Stimulated activated CD4-positive, alpha-beta T cell treated with anti-CD3 and anti-CD28 coated beads, TNF-alpha, amount 100 ng/mL, for 24 hours (primary cell): ENCODE measurements at places on chromosomes 12 and 14.

DNA sequence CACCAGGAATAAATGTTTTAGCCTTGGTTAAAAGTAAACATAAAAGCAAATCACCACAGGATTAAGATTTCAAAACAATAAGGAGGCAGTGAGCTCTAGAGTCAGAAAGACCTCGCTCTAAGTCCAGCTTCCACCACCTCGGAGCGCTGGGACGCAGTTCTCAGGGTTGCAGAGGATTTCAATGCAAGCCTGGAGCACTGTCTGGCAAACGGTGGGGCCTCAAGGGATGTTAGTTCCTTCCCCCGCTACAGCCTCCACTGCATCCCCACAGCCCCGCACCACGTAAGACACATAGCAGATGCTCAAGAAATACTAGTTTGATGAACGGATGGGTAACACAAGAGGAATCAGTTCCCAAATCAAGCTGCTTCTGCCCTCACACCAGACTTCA, 39.3 kb upstream of the TMCC3 start:
- DNase-seq, result no peak

GRCh38 chr14:93525696-93526451, 95.1 kb downstream of the UNC79 start:
- no peak for DNase-seq

GRCh38 chr14:83085136-83085535, 1551.5 kb upstream of the SEL1L start:
- no peak for DNase-seq

GRCh38 chr14:75283162-75283832, 4.7 kb downstream of the FOS start:
- no peak for DNase-seq

- DNase-seq, result no peak
Observed at GRCh38 chr12:40752011-40752410, 59.8 kb downstream of the CNTN1 start.

- no peak for DNase-seq
Observed at GRCh38 chr12:130555221-130555620, 160.9 kb downstream of the RIMBP2 start.

DNA sequence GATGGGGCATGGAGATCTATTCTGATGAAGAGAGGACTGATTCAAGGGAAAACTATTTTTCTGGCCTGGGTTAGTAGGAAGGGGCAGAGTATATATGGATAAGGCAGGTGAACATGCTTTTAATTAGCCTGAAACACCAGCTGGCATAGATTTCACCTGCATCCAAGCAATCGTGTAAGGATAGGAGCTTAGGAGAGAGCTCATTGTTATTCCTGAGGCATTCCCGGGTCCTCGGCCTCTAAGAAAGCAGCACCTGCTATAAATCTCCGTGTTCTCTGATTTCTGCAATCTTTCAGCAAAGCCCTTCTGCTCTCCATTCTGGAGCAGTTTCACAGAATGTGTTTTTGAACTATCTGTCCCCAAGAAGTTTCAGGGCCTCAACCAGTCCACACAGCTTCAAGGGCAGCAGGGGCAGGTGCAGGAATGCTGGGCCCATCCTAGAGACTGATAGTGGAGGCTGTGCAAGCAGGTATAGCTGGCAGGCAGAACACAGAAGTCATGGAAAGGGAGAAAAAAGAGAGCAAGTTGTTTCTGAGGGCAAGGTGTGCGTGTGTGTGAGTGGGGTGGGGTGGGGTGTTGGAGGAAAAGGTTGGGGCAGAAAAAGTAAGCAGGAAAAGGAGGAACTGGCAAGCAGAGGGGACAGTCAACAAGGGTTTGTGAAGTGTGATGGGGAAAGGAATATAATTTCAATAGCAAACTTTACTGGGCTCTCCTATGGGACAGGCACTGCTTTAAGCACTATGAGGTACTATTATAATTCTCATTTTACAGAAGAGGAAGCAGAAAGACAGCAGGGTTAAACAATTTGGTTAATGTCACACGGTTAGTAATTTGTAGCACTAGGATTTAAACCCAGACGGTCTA, 203.7 kb upstream of the SSTR1 start:
- DNase-seq, result no peak

DNA sequence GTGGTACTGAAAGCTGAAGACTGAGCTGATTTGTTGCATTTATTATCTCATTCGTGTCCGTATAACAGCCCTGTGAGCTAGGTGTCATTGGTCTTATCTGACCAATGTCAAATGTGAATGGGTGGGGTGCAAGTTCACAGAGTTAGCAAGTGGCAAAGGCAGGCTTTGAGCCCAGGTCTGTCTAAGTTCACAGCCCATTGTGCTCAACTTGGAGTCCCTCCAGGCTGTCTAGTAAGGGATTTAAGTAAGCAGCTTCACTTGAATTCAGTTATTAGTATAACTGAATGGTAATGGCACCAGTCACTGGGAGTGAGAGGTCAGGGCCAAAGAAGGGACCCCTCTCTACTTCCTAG, 8.5 kb downstream of the C1S start:
- no peak for DNase-seq

- DNase-seq, result peak; percentile 35
Observed at GRCh38 chr12:76890151-76891143, 11.6 kb upstream of the CSRP2 start.

GRCh38 chr12:124248941-124249825, 45.7 kb upstream of the RFLNA start:
- no peak for DNase-seq

DNA sequence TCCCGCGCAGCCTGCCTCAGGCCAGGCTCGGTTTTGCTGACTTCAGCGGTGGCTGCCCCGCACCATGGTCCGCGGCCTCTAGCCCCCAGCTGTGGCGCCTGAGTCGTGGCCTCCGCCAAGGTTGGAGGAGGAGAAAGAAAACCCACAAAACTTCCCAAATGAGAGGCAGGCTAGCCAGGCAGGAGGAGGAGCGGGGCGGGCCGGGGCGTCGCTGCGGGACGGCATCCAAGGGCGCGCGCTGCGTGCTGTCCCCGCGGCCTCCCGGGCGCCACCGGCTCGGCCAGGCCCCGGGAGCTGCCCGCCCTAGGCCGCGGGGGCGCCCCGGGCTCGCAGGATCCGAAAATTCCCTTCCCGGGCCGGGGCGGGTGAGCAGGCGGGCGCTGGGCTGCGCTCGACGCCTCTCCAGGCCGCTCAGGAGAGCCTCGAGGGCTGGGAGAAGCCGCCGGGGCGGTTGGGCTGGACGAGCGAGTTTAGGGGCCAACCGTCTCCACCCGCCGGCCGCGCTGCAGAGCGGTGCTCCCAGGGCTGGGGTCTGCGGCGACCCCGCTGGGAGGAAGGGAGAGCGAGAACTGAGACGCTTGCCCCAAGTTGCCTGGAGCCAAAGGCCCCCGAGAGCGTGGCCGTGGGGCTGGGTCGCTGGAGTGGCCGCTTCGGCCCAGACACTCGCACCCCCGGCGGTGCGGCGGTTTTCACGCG, at the start of gene EFS:
Gene EFS, minus strand, starts transcription at position 137 of the 696 bp plus-strand sequence. CDS start 147 bp downstream, outside the sequence.
- no peak for DNase-seq

GRCh38 chr12:73362666-73363065, 1090.5 kb downstream of the TRHDE start:
- DNase-seq, result no peak

DNA sequence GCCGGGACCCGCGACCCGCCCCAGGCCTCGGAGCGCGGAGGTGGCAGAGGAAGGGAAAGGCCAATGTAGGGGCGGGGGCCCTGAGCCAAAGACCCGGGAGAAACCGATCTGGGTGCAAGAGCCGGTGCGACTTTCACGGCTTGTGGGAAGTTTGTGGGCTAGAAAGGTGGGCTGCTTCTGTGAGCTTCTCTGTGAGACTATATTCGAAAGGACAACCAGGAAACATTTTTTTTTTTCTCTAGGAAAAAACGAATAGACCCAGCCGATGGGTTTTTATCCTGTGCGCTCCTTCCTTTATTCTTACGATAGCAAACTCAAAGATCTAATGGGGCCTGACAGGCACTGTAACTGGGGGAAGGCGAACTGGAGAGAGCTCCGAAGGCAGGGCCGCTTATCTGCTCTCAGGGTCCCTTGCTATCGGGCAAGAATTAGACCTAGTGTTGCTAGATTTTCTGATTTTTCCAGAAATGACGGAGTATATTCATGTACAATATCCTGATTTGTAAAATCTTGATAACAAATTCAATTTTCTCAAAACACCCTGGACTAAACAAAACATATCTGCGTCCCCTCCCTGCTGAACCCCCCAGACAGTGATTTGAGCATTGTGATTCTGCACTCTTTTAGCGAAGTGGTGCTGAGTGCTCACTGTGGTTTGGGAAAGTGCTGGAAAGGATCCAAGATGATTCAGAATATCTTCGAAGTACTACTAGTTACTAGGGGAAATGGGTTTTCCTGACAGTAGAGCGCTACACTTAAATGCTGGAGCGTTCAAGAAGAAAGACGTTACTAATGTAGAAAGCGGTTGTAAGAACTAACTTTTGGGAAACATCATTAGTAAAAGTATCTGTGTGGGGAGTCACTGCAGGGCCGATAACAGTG, 563 bp upstream of the STXBP6 start:
- DNase-seq, result no peak

GRCh38 chr12:51393676-51394545, 2.7 kb upstream of the GALNT6 start:
- no peak for DNase-seq

DNA sequence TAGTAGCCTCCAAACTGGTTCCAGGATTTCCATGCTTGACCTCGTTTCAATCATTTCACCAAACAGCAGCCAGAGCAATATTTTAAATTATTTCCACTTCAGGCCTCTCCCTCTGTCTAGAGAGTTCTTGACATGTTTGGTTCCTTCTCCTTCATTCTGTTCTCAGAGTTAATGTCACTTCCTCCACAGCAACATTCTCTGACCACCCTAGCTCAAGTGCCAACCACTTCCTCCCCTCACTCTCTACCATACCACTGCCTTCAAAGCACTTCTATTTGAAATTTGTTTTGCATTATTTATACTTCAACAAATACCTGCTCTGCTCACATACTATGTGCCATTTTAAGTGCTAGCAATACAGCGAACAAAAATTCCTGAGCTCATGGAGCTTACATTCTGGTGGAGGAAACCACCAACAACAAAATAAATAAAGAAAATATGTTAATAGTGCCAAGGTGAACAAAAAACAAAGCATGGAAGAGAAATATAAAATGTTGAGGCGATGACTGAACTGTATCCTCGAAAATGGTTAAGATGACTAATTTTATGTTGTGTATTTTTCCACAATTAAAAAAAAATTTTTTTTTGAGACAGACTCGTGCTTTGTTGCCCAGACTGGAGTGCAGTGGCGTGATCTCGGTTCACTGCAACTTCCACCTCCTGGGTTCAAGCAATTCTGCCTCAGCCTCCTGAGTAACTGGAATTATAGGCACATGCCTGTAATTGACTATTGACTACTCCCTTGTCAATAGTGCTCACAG, 17.3 kb downstream of the BAZ1A start:
- no peak for DNase-seq

DNA sequence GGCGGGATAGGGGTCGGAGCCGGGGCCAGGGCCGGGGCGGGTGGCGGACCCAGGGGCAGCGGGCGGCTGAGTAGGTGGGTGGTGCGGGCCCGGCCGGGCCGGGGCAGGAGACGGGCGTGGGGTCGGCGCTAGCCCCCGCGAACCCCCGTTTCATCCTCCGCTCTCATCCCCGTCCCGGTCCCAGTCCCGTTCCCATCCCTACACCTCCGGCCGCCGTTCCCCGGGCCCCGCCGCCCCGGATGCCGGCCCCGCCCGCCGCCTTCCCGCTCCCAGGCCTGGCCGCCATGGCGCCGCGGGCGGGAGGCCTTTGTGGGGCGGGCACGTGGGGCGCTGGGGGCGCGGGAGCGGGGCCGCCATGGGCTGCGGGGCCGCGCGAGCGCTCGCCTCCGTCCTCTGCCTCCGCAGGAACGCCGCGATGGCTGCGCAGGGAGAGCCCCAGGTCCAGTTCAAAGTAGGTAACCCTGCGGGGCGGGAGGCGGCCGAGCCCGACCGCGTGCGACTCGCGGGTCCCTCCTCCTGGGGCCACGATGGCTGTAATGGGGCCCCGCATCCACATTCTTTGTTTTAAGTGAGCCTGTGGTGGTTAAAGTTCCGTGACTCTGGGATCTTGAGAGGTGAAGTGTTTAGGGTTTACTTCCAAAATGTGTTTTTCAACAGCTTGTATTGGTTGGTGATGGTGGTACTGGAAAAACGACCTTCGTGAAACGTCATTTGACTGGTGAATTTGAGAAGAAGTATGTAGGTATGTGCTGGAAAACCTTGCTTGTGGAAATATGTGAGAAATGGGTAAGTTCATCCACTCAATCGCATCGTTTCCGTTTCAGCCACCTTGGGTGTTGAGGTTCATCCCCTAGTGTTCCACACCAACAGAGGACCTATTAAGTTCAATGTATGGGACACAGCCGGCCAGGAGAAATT, 572 bp downstream of the RAN start:
- no peak for DNase-seq
